Hematopoietic multipotent progenitor cell treated with erythropoietin and hydrocortisone succinate and interleukin-3 and kit ligand, for 8 days (in vitro differentiated cells): ENCODE measurements at places on chromosomes 2 and 18.

- DNase-seq: peak; percentile 73
Measured at GRCh38 chr18:62982600-62983251, 267.4 kb downstream of the PHLPP1 start.

- peak; percentile 29 for DNase-seq
Measured at GRCh38 chr2:230949966-230950873, 25.2 kb upstream of the GPR55 start.

DNA sequence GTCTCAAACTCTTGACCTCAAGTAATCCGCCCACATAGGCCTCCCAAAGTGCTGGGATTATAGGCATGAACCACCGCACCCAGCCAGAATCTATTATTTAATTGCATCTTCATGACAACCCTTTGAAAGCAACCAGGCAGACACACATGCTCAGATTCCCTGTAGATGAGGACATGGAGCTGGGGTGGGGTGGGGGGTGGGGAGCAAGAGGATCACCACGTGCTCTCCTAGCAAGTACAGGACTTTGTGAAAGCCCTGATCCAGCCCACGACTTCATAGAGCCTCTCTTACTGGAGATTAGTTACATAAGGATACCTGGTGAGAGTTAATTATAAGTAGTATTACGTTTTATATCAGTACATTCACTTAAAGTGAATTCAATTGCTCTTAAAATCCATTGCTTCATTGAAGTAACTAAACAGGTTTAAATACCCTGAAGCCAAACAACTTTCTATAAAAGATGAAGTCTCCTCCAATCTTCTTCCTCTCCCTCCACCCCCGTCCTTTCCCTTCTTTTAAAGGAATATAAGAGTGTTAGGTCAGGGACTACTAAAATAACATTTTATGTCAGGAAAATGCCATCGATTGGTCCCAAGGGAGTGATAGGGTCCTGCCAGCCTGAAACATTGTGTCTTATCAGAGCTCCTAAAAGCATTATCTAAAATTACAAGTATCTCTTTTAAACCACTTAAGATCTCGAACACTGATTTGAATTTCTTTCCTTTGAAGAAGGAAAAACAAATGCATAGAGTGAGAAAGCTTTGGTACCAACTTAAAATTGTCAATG is 123.9 kb downstream of the EPHA4 start:
- no peak for DNase-seq

- DNase-seq: no peak
Measured at GRCh38 chr18:75531212-75531850, 103.8 kb upstream of the SMIM21 start.

DNA sequence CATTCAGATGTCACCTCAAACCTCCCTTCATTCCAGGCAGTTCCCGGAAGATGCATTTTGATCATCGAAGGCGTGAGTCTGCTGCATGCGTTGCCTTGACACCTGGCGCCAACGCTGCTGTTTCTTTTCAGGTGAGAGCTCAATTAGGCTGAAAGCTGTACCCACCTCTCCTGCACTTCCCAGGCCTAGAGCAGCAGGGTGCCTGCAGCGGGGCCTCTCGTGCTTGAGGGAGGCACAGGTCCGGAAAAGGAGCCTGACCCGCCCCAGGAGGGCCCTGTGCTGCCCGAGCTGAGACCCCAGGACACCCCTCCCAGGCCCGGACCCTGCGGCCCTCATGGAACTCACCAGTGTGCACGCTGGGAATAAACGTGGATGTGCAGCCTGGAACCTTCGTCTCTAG is 31.4 kb upstream of the KCNG2 start:
- no peak for DNase-seq

GRCh38 chr2:30763151-30763660 is 44.0 kb downstream of the CAPN13 start:
- no peak for DNase-seq

- DNase-seq: no peak
Measured at GRCh38 chr2:162082036-162082435, 8.0 kb upstream of the DPP4 start.

DNA sequence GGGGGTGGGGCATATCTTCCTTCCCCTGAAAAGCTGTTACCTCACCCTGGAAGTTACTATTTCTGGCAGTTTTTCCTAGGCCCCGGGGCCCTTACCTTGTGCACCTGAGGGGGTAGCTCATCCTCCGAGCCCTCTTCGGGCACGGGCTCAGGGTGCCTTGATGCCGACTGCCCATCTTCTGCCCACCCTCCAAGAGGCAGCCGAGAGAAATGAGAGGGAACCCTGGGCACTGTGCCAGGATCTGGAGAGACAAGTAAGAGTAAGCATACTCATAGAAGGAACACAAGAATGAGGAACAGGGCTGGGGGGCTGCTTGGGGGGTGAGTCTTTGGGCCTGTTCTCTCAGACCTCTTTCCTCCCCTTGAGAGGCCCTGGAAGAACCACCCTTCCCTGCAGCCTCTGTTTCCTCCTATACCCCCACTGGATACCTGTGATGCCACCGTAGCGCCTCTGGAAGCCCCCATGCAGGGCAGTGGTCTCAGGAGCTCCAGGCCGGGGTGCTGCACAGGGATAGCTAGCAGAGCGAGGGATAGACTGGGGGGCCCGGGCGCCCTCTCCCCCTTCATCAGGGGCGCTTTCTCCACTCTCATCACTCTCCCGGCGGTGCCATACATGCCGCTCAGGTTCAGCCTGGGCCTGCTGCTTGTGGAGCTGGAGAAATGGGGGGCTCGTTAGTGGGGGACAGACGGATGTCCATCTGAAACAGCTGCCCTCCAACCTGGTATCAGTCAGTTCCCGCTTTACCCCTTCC is 2.1 kb upstream of the ABCB6 start:
- DNase-seq: peak; percentile 39

DNA sequence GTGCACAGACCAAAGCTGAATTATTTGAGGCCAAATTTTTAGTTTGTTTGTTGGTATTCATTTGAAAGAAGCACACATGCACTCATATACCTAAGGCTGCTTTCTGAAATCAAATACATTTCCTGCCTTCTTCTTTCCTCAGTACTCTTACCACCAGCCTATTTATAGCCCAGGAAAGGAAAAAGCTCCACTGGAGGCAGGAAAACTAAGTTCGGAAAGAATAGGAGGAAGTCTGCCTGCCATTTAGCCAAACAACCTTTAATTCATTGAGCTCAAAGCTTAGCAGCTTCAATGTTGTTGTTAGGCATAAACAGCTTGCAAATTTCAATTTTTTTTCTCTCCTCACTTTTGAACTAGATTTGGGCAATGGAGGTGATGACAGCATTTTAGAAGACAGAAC is 40.4 kb upstream of the RASGRP3 start:
- DNase-seq: no peak

DNA sequence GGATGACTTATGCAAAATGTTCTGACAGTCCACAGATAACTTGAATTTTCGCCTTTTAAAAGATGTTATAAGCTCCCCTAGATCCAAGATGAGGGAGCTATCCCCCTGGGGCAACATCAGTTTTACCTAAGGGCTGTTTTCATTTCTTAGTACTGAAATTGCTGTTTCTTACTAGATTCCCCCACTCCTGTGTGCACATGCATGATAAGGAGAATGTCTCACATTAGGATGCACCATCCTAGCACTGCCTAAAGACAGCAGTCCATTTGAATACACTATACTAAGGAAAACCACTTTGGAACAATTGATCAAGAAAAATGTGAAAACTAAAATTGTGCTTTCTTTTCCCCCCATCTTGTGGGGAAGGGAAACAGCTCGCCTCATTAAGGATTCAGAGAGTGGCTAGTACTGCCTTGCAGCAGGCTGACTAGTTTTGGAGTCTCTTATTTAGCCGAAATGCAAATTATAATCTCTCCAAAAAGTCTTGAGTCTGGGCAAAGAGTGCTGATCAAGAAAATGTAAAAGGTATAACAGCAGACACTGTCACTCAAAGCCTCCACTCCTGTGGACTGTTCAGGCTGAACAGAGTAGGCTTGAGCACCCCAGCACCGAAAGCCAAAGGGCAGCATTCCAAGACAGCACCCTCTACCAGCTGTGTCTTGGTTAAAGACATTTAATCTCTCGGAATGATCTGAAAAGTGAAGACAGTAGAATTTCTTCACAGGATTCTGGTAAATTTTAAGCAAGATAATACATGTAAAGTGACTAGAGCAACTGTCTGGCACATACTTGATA is 65.0 kb downstream of the ZNF385B start:
- DNase-seq: peak; percentile 7

GRCh38 chr2:115036818-115037217 is 594.4 kb downstream of the DPP10 start:
- no peak for DNase-seq

- no peak for DNase-seq
Measured at GRCh38 chr2:239196474-239197021, 204.3 kb downstream of the HDAC4 start.

DNA sequence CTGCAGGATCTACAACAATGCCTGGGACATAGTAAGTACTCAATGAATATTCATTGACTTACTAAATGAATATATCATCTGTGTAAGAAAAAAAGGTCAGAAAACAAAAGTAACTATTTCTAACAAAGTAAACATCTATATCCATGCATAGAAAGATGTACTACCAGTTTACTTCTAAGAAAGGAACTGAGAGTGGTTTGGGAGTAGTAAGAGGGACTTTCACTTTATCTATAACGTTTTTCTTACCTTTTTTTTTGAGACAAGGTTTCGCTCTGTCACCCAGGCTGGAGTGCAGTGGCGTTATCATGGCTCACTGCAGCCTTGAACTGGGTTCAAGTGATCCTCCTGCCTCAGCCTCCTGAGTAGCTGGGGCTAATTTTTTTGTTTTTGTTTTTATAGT is 25.7 kb downstream of the DHX57 start:
- DNase-seq: no peak

DNA sequence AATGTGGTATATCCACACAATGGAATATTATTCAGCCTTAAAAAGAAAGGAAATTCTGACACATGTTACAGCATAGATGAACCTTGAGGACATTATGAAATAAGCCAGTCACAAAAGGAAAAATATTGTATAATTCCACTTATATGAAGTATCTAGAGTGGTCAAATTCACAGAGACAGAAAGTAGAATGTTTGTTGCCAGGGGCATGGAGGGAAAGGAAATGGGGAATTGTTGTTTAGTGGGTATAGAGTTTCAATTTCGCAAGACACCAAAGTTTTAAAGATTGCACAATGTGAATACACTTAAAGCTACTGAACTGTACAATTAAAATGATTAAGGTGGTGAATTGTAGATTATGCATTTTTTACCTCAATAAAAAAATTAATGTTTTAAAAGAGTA is 92.9 kb downstream of the TXNL1 start:
- no peak for DNase-seq

- DNase-seq: no peak
Measured at GRCh38 chr2:137039482-137040152, 274.3 kb downstream of the THSD7B start.

GRCh38 chr2:186918495-186918894 is 69.5 kb upstream of the ZSWIM2 start:
- no peak for DNase-seq

DNA sequence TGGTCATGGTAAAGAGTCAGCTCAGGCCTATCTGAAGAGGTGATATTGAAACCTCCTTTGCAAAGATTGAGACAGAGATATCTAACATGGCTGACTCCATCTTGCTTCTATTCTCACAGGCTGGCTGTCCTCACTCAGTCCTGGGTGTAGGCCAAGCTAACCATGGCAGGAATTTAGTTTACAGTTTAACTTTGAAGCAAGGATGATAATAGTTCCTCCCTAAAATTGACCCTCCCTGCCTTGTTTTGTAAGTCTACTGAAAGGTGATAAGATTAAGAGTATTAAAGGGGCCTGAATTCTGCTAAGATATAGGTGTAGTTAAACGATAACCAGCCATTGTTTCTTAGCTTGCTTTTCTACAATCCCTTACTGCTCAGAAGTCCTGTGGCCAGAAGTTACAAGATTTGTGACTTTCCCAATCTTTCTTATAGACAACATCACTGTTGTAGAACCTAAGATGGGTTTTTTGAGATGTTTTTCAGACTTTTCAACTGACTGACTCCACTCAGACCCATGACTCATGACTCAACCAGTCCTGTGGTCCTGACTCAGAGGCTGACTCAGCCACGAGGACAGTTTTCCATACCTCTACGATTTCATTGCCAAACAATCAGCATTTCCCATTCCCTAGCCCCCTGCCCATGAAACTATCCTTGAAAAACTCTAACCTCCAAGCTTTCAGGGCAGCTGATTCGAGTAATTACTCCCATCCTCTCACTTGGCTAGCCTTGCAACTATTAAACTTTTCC is 195.7 kb upstream of the SESTD1 start:
- no peak for DNase-seq

GRCh38 chr18:76391038-76391437 is 104.0 kb downstream of the ZNF516 start:
- DNase-seq: no peak

DNA sequence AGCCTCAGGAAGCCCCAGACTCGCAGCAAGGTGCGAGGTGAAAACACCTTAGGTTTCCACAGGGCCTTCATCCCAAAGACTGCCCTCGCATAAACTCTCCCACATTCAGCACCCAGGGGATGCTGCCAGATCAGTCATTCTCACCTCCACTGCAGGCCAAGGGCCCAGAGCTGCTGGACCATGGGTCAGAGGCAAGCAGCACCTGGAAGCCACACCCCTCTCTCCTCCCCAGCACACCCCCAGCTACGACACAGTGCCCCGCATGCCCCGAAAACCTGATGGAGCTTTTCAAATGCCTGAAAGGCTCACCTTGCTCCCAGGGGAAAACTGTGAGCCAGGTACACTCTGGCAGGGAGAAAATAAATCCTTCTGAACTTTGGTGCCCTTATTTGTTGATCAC is 31.9 kb upstream of the LDLRAD4 start:
- no peak for DNase-seq

DNA sequence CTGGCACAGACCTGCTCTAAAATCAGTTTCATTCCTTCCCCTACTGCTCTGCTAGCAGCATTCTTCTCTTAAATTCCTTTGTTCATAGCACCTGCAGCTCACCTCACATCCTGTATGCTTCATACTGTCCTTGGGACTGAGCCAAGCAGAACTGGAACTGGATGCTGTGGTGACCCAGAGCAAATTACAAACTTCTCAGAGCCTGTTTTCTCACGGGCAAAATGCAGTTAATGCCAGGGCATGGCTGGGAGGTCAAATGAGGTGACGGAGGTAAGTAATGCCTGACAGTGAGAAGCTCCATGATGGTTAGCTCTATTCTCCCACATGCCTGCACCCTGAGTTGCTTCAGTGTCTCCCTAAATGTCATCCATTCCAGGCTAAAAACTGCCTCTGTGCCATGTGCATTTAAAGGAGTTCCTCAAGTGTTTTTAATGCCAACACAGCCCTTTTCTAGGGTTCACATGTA is 29.7 kb downstream of the C2orf42 start:
- no peak for DNase-seq

- peak; percentile 12 for DNase-seq
Measured at GRCh38 chr2:161138429-161138828, 21.8 kb upstream of the TANK start.

GRCh38 chr2:121897335-121897970 is 142.0 kb downstream of the TSN start:
- peak; percentile 64 for DNase-seq

DNA sequence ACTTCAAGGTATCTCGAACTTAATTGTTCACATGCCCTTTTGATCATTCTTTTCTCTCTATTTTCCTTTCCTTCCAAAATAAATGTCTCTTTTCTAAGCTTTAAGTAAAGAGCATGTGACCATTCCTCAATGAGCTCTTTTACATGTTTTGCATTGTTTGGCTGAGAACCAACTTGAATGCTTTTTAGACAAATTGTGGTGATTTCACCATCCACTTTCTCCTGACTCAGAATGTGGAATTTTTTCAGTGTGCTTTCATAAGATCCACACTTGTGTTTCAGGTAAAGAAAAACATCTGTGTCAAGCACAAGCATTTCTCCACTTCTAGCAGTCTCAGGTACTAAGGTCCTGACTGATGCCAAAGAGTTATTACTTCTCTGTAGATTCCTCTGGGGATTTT is 10.7 kb downstream of the RBM43 start:
- DNase-seq: no peak

GRCh38 chr18:58287353-58288274 is 243.6 kb downstream of the NEDD4L start:
- no peak for DNase-seq
